CD4-positive, alpha-beta memory T cell (primary cell): ENCODE measurements at places on chromosomes 3 and 15. TPM values are rescaled to one million over a fixed set of nuclear protein-coding genes. Genes with fewer than 3 reads are reported as not detected.

Gene LMAN1L
- total RNA-seq = 0.23 TPM

Gene GOLGA8R
- total RNA-seq = 4.6 TPM

Gene SMCO1
- not detected for total RNA-seq

Gene ACTL6A
- 62.4 TPM for total RNA-seq

Gene PRSS50
- total RNA-seq = not detected

Gene GRK7
- total RNA-seq = not detected

Gene BTBD1
- total RNA-seq = 36.5 TPM

Gene CHST13
- 0.23 TPM for total RNA-seq

Gene TMEM212
- total RNA-seq = not detected

Gene GNAT1
- total RNA-seq = not detected

Gene B2M
- total RNA-seq = 7,421 TPM

Gene SLC12A1
- not detected for total RNA-seq

Gene LIPC
- total RNA-seq = 0.41 TPM

Gene PCOLCE2
- total RNA-seq = not detected

Gene ANKRD34C
- not detected for total RNA-seq

Gene XCR1
- total RNA-seq = not detected

Gene P2RY14
- 1.3 TPM for total RNA-seq

Gene LRTM1
- not detected for total RNA-seq

Gene PPP1R14D
- not detected for total RNA-seq

Gene CATSPER2
- 11.4 TPM for total RNA-seq

Gene UCN2
- total RNA-seq = not detected

Gene EFHB
- not detected for total RNA-seq

Gene ATP10A
- 48.2 TPM for total RNA-seq

Gene ZNF619
- total RNA-seq = 14.0 TPM

Gene EIF1B
- total RNA-seq = 61.2 TPM

Gene GABRG3
- not detected for total RNA-seq

Gene ARPP21
- total RNA-seq = not detected

Gene MST1R
- 1.3 TPM for total RNA-seq

Gene SLC9C1
- not detected for total RNA-seq

Gene ZFAND6
- 58.3 TPM for total RNA-seq

Gene CYP1A2
- total RNA-seq = not detected

Gene C3orf85
- total RNA-seq = not detected

Gene ADAMTSL3
- not detected for total RNA-seq

Gene CLDN18
- not detected for total RNA-seq

Gene ADGRG7
- not detected for total RNA-seq

Gene CD96
- total RNA-seq = 228 TPM

Gene TRIM42
- not detected for total RNA-seq

Gene ABI3BP
- not detected for total RNA-seq

Gene ATP13A5
- not detected for total RNA-seq

Gene GOLGA8G
- not detected for total RNA-seq

Gene DPPA2
- total RNA-seq = not detected

Gene MYO5C
- 0.19 TPM for total RNA-seq

Gene ROBO2
- total RNA-seq = not detected

Gene SH3GL3
- total RNA-seq = not detected

Gene ACSBG1
- not detected for total RNA-seq

Gene TMEM207
- not detected for total RNA-seq

Gene KNG1
- not detected for total RNA-seq

Gene SLC35G2
- total RNA-seq = 0.17 TPM

Gene HRG
- not detected for total RNA-seq

Gene GUCA1C
- total RNA-seq = not detected

Gene TADA3
- total RNA-seq = 37.6 TPM

Gene PODXL2
- 4.2 TPM for total RNA-seq

Gene RASGRF1
- total RNA-seq = not detected

Gene DHFR2
- 15.9 TPM for total RNA-seq

Gene RHOA
- 269 TPM for total RNA-seq

Gene RASL12
- not detected for total RNA-seq

Gene PLSCR2
- total RNA-seq = 0.72 TPM

Gene BCL6
- total RNA-seq = 31.4 TPM

Gene SEC22C
- 56.6 TPM for total RNA-seq

Gene EOMES
- total RNA-seq = 4.2 TPM
